Activated CD4-positive, alpha-beta T cell treated with anti-CD3 and anti-CD28 coated beads, Interleukin-2, amount 10 ng/mL, durations not matched to agents 24 days and 14 days (primary cell): ENCODE measurements at places on chromosomes 5 and 9.

DNA sequence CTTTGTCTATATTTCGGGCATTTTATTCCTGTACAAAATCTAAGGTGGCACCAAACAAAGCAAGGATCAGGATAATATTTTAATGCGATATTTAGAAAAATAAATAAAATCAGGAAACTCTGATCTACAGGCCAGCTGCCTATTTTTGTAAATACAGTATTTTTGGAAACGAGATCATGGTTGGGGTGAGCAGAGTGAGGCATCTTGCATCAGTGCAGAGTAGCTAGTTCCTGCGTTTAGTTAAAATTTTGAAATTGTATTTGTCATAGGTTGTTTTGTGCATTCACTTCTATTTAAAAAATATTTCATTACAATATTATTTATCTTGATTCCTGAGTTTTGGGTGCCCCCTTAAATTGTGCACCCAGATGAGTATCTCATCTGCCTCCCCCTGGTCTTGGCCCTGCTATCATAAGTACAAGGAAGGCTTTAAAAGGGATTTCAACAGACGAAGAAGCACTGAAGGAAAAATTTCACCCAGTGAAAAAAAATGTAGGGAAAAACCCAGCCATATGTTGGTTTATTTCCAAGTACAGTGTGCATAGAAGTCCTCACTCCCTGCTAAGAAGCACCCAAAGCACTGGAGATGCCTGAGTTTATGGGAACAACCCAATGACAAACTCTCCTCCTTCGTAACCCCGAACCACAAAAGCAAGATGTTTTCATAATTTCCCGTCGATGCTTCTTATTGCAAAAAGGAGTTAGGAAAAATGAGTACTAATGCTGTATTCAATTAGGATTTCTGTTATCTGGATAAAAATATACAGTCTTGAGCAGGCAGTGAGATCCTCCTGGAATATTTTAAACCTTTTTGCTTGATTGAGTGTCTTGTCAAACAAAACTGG lies 304.7 kb upstream of the CLINT1 start:
- no peak overlapping the region for H3K27ac ChIP-seq
- H3K36me3 ChIP-seq = no peaks in the 10 kb centered on the region
- H3K4me3 ChIP-seq = no peak overlapping the region
- H3K4me1 ChIP-seq = no peaks in the 10 kb centered on the region
- DNase-seq = no peak
- H3K27me3 ChIP-seq = peaks cover 5% of the 10 kb centered on the region

DNA sequence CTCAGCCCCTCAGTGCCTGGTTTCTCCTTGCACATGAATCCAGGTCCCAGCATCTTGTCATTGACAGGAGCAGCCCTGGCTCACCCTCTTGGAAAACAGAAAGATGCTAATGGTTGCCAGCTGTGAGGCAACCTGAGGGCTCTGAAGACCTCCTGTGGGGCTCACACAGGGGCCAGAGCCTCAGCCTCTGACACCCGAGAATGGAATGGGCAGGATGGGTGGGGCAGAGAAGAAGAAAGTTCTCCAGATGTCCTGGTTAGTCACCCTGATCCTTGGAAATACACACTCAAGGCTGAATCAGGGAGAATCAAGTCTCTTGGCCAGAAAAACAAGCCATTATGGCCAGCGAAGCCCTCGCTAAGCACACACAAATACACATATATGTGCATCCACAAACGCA lies 32.3 kb upstream of the SPATA31E1 start:
- H3K4me1 ChIP-seq = no peaks in the 10 kb centered on the region
- H3K27me3 ChIP-seq = no peaks in the 10 kb centered on the region
- no peaks in the 10 kb centered on the region for H3K36me3 ChIP-seq
- no peak overlapping the region for H3K27ac ChIP-seq
- no peak for DNase-seq

DNA sequence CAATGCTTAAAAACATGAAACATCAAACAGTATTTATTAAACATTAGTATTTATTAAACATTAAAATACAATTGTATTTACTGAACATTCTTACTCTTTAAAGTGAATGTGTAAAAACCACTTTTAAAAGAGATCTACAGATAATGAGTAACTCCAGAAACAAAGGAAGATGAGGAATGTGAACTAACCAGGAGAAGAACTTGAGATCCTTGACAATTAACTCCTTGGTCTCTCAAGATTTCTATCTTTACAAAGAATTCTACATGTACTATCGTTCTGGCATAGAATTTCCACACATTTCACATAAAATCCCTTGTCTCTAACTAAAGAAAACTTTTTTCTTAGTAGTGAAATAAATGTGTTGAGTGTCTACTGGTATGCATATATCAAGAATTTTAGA lies 28.7 kb upstream of the IFNE start:
- H3K4me3 ChIP-seq = no peak overlapping the region
- H3K36me3 ChIP-seq = no peaks in the 10 kb centered on the region
- H3K4me1 ChIP-seq = peaks cover 2% of the 10 kb centered on the region
- no peak overlapping the region for H3K27ac ChIP-seq
- no peak for DNase-seq
- peaks cover 2% of the 10 kb centered on the region for H3K27me3 ChIP-seq

- H3K27me3 ChIP-seq = no peaks in the 10 kb centered on the region
- peak; percentile 61 for DNase-seq
- H3K4me1 ChIP-seq = peaks cover 41% of the 10 kb centered on the region
- H3K36me3 ChIP-seq = peaks cover 73% of the 10 kb centered on the region
- peak overlapping the region; percentile 42 for H3K4me3 ChIP-seq
Observed at GRCh38 chr5:157100140-157100679, 8.6 kb downstream of the HAVCR2 start.

GRCh38 chr9:96567203-96567700 lies 52.4 kb downstream of the CDC14B start:
- peaks cover 34% of the 10 kb centered on the region for H3K27me3 ChIP-seq
- peaks cover 20% of the 10 kb centered on the region for H3K4me1 ChIP-seq
- peak overlapping the region; percentile 83 for H3K4me3 ChIP-seq
- no peaks in the 10 kb centered on the region for H3K36me3 ChIP-seq
- H3K27ac ChIP-seq = no peak overlapping the region
- no peak for DNase-seq

GRCh38 chr9:35353731-35354365 lies 136.1 kb upstream of the RUSC2 start:
- DNase-seq = no peak
- H3K4me3 ChIP-seq = no peak overlapping the region
- no peak overlapping the region for H3K27ac ChIP-seq
- H3K4me1 ChIP-seq = no peaks in the 10 kb centered on the region
- peaks cover 7% of the 10 kb centered on the region for H3K27me3 ChIP-seq
- no peaks in the 10 kb centered on the region for H3K36me3 ChIP-seq

DNA sequence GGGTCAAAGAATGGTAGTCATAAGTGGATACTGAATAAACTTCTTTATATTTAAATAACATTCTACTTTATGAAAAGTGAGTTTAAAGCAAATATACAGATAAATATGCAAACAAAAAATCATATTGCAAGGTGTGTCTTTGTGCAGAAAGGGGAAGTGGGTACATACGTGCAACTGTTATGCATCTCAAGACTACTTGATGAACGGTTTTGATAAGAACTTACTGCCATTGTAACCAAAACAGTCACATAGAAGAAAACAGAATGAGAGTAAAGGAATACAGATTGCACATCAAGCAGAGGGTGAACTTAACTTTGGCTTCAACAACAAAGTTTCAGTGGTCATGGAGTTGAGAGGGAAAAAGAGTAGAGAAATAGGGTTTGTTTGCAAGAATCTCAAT lies 9.9 kb downstream of the CAMK4 start:
- no peak for DNase-seq
- peaks cover 14% of the 10 kb centered on the region for H3K36me3 ChIP-seq
- H3K4me1 ChIP-seq = peaks cover 80% of the 10 kb centered on the region
- H3K27ac ChIP-seq = peak overlapping the region; percentile 85
- H3K27me3 ChIP-seq = no peaks in the 10 kb centered on the region

- H3K36me3 ChIP-seq = no peaks in the 10 kb centered on the region
- no peak overlapping the region for H3K4me3 ChIP-seq
- no peaks in the 10 kb centered on the region for H3K4me1 ChIP-seq
- H3K27ac ChIP-seq = no peak overlapping the region
- DNase-seq = no peak
Observed at GRCh38 chr5:4989118-4989517, 151.0 kb upstream of the ADAMTS16 start.

DNA sequence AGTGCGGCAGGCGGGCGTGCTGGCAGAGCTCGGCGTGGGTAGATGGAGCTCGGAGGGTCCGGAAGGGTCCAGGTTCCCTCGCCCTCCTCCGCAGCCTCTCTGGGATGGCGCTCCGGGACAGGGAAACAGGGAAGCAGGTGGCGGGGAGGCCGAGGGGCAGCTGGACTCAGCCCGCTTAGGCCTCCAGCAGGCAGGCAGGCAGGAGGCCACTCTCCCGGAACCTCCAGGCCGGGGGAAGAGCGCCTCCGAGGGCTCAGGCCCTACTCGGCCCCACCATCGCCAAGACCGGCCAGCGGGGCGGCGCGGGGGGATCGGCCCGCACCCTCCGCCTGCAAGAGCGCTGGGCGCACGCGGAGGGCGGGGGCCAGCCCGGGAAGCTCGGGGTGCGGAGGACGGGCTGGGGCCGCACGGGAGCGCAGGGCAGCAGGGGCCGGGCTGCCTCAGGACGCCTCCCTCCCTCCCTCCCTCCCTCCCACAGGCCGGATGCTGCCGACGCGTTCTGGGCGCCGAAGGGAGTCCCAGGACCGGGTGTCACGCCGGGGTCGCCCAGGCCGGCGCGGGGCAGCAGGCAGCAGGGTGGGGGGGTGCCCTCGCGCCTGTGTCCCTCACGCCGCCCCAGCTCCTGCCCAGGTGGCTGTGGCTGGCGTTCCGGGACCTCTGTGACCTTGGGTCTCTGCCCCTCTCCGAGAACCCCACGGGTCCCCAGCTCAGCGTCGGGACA lies 977 bp downstream of the MGAT4B start:
- DNase-seq = peak; percentile 85
- peaks cover 9% of the 10 kb centered on the region for H3K36me3 ChIP-seq
- H3K27me3 ChIP-seq = no peaks in the 10 kb centered on the region
- H3K4me1 ChIP-seq = peaks cover 32% of the 10 kb centered on the region
- peak overlapping the region; percentile 90 for H3K4me3 ChIP-seq

DNA sequence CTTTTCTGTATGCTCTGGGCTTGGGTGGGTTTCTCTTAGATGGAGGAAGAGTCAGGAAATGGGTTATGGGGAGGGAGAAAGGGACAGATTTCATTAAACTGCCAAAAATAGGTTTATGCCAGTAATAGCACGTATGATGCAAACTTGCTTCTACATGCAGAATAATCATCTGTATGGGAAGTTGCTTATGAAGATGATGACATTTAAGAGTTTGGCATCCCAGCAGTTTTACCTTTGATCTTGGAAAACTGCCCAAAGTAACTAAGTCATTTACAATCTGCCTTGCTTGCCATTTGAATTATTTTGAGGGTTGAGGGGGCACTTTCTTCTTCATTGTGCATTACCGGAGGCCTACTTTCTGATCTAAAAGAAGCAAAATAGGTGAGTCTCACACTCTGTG lies 282.9 kb upstream of the ANKRD55 start:
- H3K27ac ChIP-seq = no peak overlapping the region
- peaks cover 21% of the 10 kb centered on the region for H3K4me1 ChIP-seq
- no peak overlapping the region for H3K4me3 ChIP-seq
- DNase-seq = no peak
- no peaks in the 10 kb centered on the region for H3K36me3 ChIP-seq

DNA sequence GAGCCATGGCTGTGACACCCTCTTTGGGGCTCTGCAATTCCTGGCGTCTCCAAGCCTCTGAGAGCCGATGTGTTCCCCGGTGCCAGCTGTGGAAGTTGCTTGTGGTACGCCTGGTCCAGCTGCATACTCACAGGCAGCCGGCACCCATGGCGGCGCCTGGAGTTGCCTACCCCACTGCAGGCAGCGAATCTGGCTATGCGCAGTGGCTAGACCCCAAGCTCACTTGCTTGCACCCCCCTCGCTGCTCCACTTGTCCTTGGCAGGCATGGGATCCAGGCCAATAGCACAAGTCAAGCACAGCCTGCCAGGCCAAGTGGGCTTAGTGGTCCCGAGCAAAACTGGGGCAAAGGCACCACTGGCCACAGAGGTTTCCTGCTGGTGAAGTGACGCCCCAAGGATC lies 24.7 kb upstream of the GABRA6 start:
- no peaks in the 10 kb centered on the region for H3K36me3 ChIP-seq
- no peaks in the 10 kb centered on the region for H3K4me1 ChIP-seq
- H3K27me3 ChIP-seq = no peaks in the 10 kb centered on the region
- no peak overlapping the region for H3K27ac ChIP-seq
